ENCODE measurements at places on chromosomes 3 and 15. TPM values are rescaled to one million over a fixed set of nuclear protein-coding genes. Genes with fewer than 3 reads are reported as not detected.

Gene LMCD1
- 634 TPM for total RNA-seq

- no peak overlapping the region for H3K27ac ChIP-seq
- no peaks in the 10 kb centered on the region for H3K36me3 ChIP-seq
- no peaks in the 10 kb centered on the region for H3K4me1 ChIP-seq
- no peaks in the 10 kb centered on the region for H3K27me3 ChIP-seq
- DNase-seq: no peak
These were observed 775.8 kb upstream of the ARPP21 start for GRCh38 chr3:34863485-34863884.

Gene FBN1
- 164 TPM for total RNA-seq

DNA sequence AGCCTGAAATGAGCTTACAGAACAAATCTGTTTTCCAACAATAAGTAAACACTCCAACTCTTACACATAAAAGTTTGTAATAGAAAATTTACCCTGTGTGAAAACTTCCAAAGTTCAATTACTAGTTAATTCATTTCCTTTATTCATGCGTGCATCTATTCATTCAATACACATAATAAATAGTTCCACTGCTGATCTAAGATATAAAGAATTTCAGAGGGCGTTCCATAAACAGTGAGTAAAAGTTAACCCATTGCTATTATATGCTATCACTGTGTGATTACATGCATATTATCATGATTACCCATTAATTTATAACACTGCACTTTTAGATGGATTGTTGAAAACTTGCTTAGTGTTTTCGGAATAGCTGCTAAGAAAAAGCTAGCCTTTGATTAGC is 36.2 kb upstream of the CFAP20DC start:
- H3K4me3 ChIP-seq: no peak overlapping the region
- no peak for DNase-seq
- no peak overlapping the region for H3K27ac ChIP-seq
- no peaks in the 10 kb centered on the region for H3K36me3 ChIP-seq
- no peaks in the 10 kb centered on the region for H3K27me3 ChIP-seq

DNA sequence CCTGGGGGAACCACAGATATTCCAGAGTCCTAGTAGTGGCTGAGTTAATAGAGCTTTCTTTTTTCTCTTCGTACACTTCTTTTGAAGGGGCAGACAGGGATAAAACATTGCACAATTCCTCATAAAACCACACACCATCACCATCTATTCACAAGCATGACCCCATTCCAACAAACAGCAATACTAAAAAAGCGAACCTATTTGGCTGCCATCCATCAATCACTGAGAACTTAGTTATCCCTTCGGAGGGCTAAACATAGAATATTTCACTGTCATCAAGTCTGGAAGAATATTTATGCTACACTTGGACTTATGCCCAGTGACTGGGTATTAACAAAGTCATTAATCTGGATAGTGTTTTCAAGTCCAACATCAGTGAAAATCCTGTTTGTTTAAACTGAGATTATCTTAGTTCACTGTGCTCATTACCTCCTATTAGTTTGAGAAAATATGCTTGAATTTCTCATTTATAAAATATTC is 80.3 kb upstream of the PRTG start:
- no peaks in the 10 kb centered on the region for H3K36me3 ChIP-seq
- peak overlapping the region; percentile 19 for H3K27ac ChIP-seq
- no peaks in the 10 kb centered on the region for H3K27me3 ChIP-seq
- H3K4me1 ChIP-seq: no peaks in the 10 kb centered on the region
- no peak for DNase-seq

- no peak overlapping the region for H3K27ac ChIP-seq
- H3K36me3 ChIP-seq: no peaks in the 10 kb centered on the region
- no peaks in the 10 kb centered on the region for H3K27me3 ChIP-seq
- H3K4me1 ChIP-seq: no peaks in the 10 kb centered on the region
- H3K4me3 ChIP-seq: no peak overlapping the region
These were observed 26.4 kb downstream of the ABHD17C start for GRCh38 chr15:80721476-80721875.

GRCh38 chr3:120218981-120219380 is 66.0 kb downstream of the GPR156 start:
- H3K27ac ChIP-seq: no peak overlapping the region
- H3K36me3 ChIP-seq: no peaks in the 10 kb centered on the region

Gene CFAP44
- 1.6 TPM for total RNA-seq

Gene CELF6
- total RNA-seq: not detected

Measured in ascending aorta (tissue), 2 donors.